ENCODE measurements at places on chromosomes 6 and 20.

GRCh38 chr6:84798257-84798656 is 33.9 kb upstream of the TBX18 start:
- no peak for DNase-seq

GRCh38 chr6:123759472-123759871 is 44.2 kb upstream of the NKAIN2 start:
- DNase-seq = no peak

DNA sequence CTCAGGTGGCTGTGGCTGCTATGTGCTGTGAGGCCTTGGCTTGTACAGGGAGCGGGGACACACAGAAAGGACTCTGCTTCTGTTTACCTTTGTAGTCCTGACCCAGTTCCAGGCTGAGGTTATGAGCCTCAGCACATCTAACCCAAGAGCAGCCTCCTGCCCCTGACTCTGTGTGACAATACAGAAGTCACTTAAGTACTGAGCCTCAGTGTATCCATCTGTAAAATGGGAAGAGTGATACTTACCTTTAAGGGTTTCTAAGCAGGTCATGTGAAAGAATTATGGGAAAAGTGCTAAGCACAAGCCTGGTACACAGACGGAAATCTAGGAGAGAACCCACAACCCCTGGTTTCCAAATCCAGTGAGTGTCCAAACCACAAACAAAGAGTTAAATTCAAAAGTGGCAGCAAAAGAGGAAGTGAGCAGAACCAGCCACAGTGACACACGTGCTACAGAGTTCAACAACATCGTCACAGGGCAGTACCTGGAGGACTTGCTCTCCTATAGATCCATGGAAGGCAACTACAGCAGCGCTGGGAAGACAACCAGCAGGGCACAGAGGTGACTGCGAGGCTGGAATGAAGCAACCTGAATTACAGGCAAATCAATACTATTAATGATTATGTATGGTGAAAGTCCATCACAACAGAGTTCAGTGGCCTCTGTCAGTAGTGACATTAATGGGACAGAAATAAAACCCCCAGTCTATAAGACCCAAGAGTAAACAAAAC is 12.5 kb downstream of the TRIM26 start:
- DNase-seq = no peak

- DNase-seq = no peak
Observed at GRCh38 chr6:129284225-129284624, 401.3 kb downstream of the LAMA2 start.

- DNase-seq = no peak
Observed at GRCh38 chr6:158667360-158667981, 17.6 kb downstream of the SYTL3 start.

All from activated naive CD4-positive, alpha-beta T cell treated with anti-CD3 and anti-CD28 coated beads, Interleukin-2, amount 10 ng/mL, durations not matched to agents 7 days and 5 days (primary cell).